ENCODE measurements at places on chromosomes 3 and 15.

DNA sequence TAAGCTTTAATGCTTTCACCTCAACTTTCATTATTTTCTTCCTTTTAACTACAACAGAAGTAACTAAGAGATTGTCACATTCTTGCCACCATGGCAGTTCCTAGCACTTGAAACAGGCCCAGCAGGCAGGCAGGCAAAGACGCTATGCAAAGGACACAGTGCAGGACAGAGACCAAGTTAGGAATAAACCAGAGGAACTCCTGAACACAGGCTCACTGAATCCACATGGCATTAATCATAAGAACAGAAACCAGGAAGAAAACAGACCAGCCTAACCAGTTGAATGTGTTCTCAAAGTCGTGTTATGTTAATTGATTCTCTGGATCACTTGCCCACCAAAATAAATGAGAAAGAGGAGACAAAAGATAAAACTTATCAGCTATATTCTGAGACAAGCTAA, 397.6 kb downstream of the TBL1XR1 start:
- DNase-seq = no peak

GRCh38 chr15:67120839-67121643, 55.6 kb downstream of the SMAD3 start:
- peak; percentile 42 for DNase-seq

DNA sequence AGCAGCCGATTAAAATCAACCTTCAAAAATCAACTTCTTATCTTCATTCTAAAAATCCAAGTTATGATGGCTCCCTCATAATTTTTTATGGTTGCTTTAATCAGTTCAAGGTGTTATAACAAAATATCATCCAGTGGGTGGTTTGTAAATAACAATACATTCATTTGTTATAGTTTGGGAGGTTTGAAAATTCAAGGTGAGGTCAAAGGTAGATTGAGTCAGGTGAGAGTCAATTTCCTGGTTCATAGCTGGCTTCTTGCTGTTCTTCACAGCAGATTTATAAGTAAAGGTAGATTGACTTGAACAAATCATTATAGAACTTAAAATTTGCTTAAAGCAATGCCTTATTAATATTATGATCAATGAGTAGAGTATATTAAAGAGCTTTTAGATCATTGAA, 192.8 kb downstream of the CADM2 start:
- DNase-seq = no peak

DNA sequence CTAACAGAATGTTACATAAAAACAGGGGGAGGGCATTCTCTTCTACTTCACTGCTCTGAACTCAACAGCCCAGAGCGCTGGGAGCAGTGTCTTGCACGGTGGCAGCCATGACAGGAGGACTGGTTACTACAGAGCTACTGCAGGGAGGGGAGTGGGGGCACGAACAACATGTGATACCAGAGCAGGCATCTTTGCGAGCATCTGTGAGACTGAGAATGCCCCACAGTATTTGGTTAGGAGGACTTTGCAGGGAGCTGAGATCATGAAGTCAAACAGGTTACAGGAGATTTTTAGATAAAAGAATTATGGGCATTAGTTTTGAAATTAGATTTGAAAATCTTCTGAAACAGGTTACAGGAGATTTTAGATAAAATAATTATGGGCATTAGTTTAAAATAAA, 58.8 kb upstream of the GOLGA8B start:
- DNase-seq = no peak

GRCh38 chr15:74599156-74599555, 16.5 kb upstream of the CLK3 start:
- no peak for DNase-seq

DNA sequence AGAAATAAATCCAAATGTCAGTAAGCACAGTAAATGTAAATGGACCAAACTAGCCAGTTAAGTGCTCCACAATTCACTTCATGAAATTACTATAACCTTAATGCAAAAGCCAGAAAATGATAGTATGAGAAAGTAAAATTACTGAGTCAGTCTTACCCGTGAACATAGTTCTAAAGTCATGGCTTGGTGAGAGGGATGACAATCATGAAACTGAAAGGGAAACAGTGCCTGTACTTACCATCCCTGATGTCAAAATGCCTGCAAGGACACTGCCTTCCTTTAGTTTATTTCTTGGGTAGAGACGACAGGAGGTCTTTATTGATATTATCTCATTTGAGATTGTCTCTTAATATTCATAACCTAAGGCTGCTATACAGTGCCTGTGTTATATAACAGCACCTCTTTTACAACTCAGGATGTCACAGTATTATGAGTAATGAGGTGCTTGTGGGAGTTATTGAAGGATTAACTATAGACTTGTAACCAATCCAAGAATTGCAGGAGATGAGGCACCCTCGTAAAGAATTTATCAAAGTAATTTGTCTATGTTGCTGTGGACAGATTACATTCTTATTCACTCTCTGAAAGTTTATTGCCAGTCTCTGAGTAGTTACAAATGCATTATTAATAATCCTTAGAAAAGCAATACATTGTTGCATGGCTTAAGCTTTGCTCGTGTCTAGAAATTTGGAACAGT, 142.9 kb upstream of the BFSP2 start:
- no peak for DNase-seq

DNA sequence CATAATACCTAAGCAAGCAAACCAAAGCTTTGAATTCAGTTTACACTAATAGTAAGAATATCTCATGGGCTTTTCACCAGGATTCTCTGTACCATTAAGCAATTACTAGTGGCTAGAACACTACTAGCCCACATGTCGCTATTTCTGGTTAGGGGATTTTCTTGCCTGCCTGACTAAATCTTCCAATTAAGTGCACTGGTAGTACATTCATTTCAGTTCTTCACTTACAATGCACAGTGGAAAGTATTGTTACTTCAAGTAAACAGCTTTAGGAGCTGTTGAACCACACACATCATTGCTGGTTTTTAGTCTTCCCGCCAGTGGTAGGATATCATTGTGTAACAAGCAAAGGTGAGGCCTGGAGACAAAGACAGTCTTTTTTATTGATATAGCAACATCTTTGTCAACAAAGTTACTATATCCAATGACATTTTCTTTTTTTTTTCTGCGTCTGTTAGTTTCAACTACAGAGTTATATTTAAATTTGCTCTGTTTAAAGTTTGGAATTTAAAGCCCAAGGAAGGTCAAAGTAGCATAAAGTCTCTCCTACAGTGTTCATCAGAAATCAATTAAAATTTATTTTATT, 826.8 kb upstream of the NR2F2 start:
- no peak for DNase-seq

- DNase-seq = no peak
Measured at GRCh38 chr15:43317566-43318184, 12.7 kb downstream of the LCMT2 start.

DNA sequence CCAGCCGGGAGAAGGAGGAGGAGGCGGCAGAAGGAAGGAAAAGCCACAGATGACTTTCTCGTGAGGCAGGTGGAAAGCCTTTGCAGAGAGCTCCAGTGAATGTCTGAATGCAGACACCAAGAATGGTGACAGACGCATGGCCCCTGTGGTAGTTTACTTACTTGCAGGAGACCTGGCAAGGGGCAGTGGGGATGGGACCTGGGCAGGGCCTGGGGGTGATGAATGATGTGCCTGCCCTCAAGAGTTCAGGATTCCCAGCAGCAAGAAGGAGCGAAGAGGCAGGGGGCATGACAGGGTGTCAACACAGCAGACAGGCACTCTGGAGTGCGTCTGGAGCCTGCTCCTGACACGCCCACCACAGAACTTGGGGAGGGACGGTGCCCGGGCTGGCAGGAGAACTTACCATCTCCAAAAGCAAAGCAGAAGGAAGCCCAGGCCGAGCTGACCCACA, 260.5 kb upstream of the LYSMD4 start:
- DNase-seq = no peak
